ENCODE measurements at places on chromosomes 12 and 14.

GRCh38 chr14:51093371-51094281, 1.3 kb downstream of the TRIM9 start:
- DNase-seq = peak; percentile 44

DNA sequence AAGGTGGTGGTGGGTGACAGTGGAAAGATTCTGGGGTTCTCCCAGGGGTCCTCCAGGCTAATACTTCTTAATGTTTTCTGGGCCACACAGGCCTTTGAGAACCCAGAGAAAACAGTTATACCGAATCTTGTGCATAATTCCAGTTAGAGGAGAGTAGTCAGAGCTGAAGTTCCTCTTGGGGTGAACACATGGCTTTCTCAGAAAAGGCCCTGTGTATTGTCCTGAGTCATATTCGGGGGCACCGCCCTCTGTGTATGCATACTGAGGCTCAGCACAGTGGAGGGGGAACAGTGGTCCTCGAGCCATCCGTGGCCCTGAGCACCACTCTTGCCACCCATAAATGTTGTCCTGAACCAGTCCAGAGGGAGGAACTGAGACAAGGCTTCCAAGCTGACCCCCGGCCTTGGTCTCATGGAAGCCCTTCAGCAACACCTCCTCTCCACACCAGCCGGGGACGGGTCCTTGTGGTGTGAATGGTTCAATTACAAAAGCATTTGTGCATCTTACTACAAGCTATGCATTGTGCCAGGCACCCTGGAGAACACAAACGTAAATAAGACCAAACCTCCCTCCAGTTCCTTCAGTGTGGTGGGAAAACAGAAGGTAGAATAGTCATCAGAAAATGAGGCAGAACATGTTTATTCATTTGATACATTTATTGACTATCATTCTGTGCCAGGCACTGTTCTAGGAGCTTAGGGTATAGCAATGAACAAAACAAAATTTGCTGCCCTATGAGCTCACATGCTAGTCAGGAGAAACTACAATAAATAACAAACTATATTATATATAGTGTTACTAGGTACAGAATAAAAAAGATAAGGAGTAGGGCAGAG, 9.9 kb downstream of the DHRS2 start:
- no peak for DNase-seq

DNA sequence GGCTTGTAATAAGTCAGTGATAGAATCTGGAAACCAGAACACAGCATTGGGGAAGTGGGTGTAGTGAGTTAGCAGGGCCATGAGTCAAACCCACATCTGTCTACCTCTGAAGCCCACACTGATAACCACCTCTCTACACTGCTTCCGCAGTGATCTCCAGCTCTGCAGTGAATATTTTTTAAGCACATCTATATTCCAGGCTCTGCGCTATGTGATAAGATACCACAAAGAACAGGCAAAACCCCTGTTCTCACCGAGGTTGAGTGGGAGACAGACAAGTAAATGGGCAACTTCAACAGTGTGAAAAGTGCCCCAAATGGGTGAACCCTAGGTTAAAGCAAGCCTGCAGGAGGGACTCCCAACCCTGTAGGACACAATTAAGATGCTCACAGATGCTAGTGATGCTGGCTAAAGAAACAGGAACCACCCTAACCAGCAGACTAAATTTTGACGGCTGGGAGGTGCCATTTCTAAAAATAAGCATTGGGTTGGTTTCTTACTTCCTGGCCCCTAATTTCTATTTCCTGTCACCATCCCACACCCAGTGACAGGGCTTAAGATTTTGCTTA, 375.0 kb downstream of the DPF3 start:
- peak; percentile 52 for DNase-seq

GRCh38 chr12:86837246-86837645, 581.1 kb upstream of the MGAT4C start:
- no peak for DNase-seq

DNA sequence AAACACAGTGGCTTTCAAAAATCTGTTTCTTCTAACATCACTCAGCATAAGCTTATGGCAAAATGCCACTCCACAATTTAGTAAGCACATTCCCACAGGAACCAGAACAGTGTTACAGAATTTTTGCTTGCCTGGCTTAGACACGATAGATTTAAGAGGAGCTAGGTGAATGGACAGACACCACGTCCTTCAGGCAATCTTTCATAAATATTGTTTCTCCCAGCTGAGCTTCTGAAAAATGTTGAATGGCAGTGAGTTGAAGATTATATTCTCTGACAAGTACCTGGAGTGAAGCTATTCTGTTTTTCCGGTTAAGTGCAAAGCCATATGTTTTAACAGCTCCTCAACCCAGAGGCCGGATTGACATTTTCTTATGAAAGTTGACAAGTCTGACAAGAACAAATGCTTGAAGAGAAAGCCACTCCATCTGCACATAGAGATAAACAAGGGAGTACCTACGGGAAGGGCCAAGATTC, 102.0 kb downstream of the FSCB start:
- no peak for DNase-seq

GRCh38 chr14:56482310-56482911, 97.2 kb upstream of the TMEM260 start:
- no peak for DNase-seq

- DNase-seq = no peak
These were observed 41.9 kb downstream of the ATP23 start for GRCh38 chr12:57983146-57983857.

- no peak for DNase-seq
These were observed 2.8 kb upstream of the WSB2 start for GRCh38 chr12:118063576-118064391.

- no peak for DNase-seq
These were observed 268.8 kb upstream of the BTG1 start for GRCh38 chr12:92414170-92415070.

DNA sequence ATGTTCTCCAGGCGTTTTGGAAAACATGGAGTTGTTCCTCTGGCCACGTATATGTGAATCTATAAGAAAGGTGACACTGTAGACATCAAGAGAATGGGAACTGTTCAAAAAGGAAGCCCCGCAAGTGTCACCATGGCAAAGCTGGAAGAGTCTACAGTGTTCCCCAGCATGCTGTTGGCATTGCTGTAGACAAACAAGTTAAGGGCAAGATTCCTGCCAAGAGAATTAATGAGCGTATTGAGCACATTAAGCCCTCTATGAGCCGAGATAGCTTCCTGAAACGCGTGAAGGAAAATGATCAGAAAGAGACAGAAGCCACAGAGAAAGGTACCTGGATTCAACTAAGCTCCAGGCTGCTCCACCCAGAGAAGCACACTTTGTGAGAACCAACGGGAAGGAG, 92.5 kb upstream of the EIF5 start:
- no peak for DNase-seq

DNA sequence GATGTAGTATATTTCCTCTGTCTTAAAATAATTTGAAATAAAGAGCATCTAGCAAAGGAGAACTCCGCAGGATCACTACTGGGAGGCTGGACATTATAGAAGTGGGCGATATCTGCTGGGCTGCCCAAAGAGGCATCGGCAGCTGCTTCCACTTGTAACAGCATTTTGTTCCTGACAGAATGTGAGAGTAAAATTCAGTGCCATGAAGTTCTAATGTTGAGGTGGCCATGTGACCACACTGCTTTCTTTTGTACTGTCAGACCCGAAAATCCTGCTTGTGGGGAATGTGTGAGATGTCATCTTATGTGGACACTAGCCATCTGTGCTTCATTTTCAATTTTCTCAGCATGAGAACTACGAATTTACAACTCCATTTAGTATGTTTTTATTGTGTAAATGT, 151.9 kb downstream of the ACSS3 start:
- no peak for DNase-seq

DNA sequence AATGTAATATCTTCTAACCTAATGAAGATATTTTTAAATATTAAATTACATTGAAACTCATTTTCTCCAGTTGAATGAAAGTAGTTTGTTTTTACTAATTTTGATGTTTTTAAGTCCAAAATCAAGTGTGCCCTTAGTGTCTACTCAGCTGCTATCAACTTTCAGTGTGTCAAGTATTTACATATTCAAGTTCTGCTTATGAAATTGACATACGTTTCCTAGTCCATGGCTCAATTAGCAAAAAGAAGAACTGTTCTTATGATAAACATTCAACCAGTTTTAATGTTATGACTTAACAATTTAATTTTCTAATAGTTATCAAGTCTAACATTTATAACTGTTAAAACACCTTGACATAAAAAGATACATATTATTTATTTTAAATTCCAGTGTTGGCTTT, 137.1 kb downstream of the DUSP6 start:
- DNase-seq = no peak

DNA sequence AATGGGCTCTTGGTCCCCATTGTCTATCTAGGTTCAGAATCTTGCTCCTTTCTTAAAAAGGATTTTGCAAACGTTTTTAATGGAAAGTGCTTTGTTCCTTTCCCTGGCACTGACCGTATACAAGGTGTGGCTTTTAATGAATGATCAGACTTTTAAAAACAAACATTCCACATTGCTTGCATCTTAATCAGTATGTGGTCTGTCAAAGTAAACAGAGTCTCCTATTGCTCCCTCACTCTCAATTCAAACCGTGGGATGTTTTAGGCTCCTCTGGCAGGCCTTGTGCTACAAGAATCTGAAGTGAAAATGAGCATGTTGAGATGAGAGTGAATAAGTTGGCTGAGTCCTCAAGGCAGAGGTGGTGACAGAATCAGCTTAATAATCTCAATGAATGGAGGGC, 107.0 kb downstream of the VRK1 start:
- DNase-seq = no peak

GRCh38 chr12:95037906-95038305, 34.4 kb upstream of the NDUFA12 start:
- DNase-seq = no peak
